Pancreas (tissue), 10 donors: ENCODE measurements at places on chromosomes 6 and 20. TPM values are rescaled to one million over a fixed set of nuclear protein-coding genes. Genes with fewer than 3 reads are reported as not detected.

GRCh38 chr20:53606364-53606985 is 12.8 kb upstream of the ZNF217 start:
- DNase-seq, result no peak

DNA sequence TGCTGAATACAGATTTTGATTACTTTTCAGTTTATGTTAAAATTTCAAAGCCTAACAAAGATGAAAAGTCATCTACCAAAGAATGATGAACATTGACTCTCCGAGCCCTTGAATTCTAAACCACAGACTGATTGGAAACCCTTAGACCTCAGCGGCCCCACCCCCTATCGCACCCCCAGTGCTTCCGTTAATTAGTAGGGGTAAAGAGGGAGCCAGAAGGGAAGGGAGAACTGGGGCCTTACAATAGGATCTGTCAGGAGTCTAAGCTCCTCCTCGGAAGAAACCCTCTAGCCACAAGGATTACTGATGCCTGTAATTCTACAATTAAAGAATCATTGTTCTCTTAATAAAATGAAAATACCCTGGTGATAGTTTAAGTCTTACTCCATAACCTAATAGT is 79.7 kb upstream of the JARID2 start:
- no peak for DNase-seq

DNA sequence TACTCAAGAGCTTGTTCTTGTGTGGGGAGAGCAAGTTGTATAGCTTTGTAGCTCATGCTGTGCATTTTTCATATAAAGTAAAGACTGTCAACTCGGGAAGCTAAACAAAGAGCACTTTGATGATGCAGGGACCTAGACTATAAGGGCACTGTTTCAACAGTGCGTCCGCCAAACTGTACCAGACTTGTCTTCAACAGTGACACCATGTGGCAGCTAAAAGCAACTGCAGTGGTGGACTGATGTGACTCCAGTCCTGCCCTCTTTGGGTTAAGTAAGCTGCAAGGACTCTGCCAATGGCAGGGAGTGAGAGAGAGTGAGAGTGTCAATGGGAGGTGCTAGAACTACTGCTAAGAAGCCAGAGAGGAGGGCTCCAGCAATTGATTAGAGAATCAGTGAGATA is 48.1 kb upstream of the MC3R start:
- no peak for DNase-seq

DNA sequence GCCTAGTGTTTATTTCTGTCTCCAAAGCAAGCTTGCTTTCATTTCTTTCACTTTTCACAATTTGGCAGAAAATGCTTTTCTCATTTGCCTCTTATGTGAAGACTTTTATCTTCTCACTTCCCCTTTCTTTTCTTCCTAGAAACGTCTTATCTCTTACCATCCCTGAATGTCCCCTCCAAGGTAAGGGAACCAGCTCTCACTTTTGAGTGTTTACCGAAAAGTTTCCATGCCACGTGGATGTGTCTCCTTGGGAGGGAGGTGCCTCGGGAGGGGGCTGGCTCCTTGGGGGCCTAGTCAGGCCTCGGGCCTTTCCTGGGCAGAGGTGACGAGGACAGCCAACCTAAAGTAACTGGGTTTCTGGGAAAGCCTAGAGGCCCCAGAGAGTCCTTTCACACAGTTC is 127.4 kb downstream of the CD24 start:
- no peak for DNase-seq

DNA sequence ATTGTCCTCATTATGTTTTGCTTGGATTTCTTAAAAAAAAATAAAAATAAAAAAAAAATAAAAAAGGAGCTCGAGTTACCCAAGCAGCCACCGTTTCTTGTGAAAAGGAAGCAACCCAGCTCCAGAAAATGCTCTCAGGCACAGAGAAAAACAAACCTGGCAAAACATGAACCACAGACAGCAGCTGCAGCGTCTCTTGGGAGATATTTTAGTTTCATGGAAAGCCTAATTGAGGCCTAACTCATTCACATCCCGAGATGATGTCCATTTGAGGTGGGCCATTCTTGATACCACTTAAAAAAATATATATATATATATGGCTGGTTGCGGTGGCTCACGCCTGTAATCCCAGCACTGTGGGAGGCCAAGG is 13.7 kb upstream of the MRAP2 start:
- DNase-seq, result no peak

The PLA2G7 gene
- total RNA-seq, result 2.5 TPM

- no peak for DNase-seq
These were observed 18.0 kb downstream of the USP49 start for GRCh38 chr6:41877051-41877680.

- DNase-seq, result no peak
These were observed 64.5 kb upstream of the ENPP5 start for GRCh38 chr6:46235242-46235641.
